ENCODE measurements at places on chromosomes 5 and 9.

DNA sequence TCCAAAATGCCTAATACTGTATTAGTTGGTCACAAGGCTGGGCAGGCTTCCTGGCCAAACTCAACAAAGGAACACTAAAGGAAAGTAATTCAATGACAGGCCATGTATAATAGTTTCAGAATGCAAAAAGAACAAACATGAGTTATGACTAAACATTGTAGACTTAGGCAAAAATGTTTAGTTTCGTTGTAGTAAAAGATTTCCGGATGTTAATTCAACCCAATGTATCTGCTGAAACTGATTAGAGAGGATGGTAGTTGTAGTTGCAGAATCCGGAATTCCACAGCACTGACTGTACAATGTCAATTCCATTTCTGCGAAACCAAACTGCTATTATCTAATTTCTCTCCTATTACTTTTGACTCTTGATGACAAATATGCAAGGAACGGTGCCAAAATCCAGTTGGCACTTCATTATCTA is 117.9 kb upstream of the FST start:
- peak; percentile 20 for DNase-seq

- DNase-seq = no peak
Observed at GRCh38 chr9:114910541-114910940, 19.9 kb downstream of the TNFSF8 start.

DNA sequence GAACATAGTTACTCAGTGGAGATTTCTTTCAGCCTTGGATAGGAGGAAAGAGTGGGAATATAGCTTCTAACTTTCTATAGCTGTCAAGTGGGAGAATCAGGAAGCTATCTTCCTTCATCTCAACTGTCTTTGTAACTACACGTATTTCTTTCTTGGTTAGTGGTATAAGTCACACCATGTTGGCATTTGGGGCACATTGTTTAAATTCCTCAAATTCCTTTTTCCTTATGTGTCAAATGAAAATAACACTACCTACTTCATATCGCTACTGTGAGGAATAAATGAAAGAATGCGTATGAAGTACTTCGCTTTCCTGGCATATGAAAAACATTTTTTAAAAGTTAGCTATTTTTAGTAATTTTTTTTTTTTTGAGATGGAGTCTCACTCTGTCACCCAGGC is 1082.5 kb upstream of the WWC1 start:
- no peak for DNase-seq

- no peak for DNase-seq
Observed at GRCh38 chr5:1497795-1498622, 25.8 kb downstream of the LPCAT1 start.

GRCh38 chr9:92711844-92712243 is 41.9 kb upstream of the IPPK start:
- DNase-seq = no peak

DNA sequence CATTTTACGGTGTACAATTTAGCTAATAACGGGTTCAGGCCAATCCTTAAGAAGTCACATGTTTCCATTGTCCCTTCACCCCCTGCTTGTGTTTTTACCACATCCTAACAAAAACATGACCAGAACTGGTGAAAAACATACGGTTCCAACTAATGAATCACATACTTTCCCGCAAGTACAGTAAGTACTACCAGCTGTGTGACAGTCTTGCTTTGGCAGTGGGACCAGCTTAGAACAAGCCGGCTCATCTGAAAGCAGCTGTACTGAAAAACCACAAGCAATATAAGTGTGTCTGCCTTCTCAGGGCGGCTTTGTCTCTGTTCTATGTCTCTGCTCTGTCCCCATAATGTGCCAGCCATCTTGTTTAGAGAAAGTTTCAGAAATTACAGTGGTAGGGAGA is 242.5 kb downstream of the BNC2 start:
- DNase-seq = peak; percentile 48

DNA sequence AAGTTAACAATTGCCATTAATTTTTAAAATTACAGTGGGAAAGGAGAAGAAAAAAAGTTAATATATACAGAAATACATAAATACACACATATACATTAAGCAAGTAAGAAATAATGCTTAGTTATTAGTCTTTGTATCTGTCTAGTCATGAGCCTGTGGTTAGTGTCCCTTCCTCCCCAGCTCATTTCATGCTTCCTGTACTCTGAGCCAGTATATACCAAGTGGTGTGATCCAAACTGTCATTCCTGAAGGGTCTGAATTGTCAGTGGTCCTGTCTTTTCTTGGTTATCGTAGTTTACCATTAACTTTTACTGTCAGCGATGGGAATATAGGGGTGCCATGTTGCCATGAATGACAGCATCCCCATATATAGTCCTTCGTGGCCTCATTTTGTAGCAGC is 24.2 kb upstream of the STOM start:
- no peak for DNase-seq

- DNase-seq = no peak
Observed at GRCh38 chr9:120879446-120879845, 2.5 kb upstream of the PHF19 start.

GRCh38 chr5:90885180-90885868 is 326.7 kb downstream of the ADGRV1 start:
- DNase-seq = no peak

- no peak for DNase-seq
Observed at GRCh38 chr5:150473673-150474358, 24.3 kb upstream of the RPS14 start.

DNA sequence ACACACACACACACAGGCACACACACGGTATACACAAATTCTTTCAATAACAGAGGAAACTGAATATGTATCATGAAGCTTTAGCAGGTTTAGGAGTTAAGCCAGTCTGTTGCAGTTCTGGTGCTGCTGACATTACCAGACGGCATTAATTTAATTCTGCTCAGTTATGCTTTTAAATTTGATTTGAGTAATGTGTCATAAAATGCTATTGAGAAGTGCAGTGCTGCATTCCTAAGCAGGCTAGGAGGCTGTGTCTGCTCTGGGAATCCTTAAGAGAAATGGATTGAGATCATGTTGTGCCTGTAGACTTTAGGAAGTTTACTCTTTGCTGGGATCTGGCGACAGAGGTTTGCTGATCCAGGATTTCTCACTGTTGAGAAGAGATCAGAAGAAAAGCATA is 733.8 kb downstream of the BRINP1 start:
- no peak for DNase-seq
